Transverse colon (tissue), 4 donors: ENCODE measurements at places on chromosomes 16 and 17.

DNA sequence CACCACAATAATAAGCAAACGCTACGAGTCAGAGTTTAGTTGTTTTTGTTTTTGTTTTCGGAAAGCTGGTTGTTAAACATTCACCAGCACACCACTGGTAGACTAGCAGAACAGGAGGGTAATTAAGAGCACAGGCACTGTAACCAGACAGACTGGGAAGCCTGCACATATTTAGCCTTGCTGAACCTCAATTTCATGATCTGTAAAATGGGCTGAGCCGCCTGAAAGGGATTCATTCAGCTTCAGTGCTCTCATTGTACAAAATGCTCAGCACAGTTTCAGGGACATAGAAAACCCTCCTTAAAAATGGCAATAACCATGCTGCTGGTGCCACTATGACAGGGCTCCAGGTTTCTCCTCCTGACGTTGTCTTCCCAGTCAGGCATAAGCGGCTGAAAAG, 66.4 kb downstream of the TMEM114 start:
- DNase-seq = no peak
- H3K27me3 ChIP-seq = no peaks in the 10 kb centered on the region
- no peak overlapping the region for H3K27ac ChIP-seq
- no peak overlapping the region for H3K4me3 ChIP-seq
- H3K36me3 ChIP-seq = no peaks in the 10 kb centered on the region
- peaks cover 4% of the 10 kb centered on the region for H3K4me1 ChIP-seq

- no peaks in the 10 kb centered on the region for H3K27me3 ChIP-seq
- no peaks in the 10 kb centered on the region for H3K36me3 ChIP-seq
- H3K4me3 ChIP-seq = no peak overlapping the region
- H3K27ac ChIP-seq = peak overlapping the region; percentile 96
- peaks cover 100% of the 10 kb centered on the region for H3K4me1 ChIP-seq
Observed at GRCh38 chr17:40107522-40108174, 7.3 kb upstream of the NR1D1 start.

DNA sequence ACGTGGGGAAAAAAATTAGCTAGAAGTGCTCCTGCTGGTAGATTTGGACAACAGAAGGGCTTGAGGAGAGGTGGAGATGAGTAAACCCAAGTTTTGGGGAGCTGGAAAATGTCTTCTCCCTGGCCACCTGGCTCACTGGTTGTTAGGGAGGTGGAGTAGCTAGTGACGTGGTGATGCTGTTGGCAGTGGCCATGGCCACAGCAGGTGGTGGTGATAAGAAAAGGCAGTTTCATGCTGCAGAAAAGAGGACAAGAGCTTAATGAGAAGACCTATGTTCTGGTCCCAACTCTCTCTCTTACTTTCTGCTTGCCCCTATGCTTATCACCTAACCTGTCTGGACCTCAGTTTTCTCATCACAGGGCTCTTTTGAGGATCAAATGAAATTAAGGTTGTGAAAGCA, 223.5 kb upstream of the N4BP1 start:
- H3K27ac ChIP-seq = no peak overlapping the region

GRCh38 chr17:83178533-83179304, 99.3 kb downstream of the METRNL start:
- H3K4me3 ChIP-seq = no peak overlapping the region
- no peak overlapping the region for H3K27ac ChIP-seq
- no peaks in the 10 kb centered on the region for H3K4me1 ChIP-seq
- no peak for DNase-seq
- H3K36me3 ChIP-seq = no peaks in the 10 kb centered on the region

DNA sequence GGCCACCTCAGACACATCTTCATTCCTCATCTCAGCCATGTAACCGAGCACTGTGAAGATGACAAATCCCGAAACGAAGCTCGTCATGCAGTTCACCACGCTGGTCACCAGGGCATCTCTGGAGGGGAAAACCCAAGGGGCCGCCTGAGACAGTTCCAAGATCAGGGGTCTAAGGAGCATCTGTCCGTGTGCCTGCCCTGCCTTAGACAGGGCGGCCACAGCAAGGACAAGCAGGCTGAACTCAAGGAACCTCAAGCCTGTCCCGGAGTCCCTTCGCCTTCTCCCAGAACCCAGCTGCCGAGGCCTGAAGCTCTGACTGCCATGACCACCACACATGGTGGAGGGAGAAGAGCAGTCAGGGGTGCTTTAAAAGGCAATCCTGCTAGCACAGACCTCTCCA, 22.7 kb downstream of the SLC6A4 start:
- no peaks in the 10 kb centered on the region for H3K36me3 ChIP-seq
- H3K4me1 ChIP-seq = no peaks in the 10 kb centered on the region
- no peak for DNase-seq
- H3K27ac ChIP-seq = no peak overlapping the region
- H3K4me3 ChIP-seq = no peak overlapping the region

- no peaks in the 10 kb centered on the region for H3K27me3 ChIP-seq
- no peak overlapping the region for H3K4me3 ChIP-seq
- no peak for DNase-seq
Observed at GRCh38 chr17:28530250-28530649, 22.2 kb downstream of the UNC119 start.

DNA sequence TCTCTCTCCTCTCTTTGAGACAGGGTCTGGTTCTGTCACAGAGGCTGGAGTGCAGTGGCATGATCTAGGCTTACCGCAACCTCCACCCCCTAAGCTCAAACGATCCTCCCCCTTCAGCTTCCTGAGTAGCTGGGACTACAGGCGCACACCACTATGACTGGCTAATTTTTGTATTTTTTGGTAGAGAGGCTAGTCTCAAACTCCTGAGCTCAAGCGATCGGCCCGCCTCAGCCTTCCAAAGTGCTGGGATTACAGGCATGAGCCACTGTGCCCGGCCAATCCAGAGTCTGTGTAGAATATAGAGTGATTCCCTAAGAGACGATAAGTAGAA, 65.8 kb upstream of the RPH3AL start:
- no peak for DNase-seq
- no peaks in the 10 kb centered on the region for H3K4me1 ChIP-seq
- H3K36me3 ChIP-seq = no peaks in the 10 kb centered on the region
- H3K27me3 ChIP-seq = no peaks in the 10 kb centered on the region

- no peaks in the 10 kb centered on the region for H3K36me3 ChIP-seq
- DNase-seq = peak; percentile 73
- peaks cover 74% of the 10 kb centered on the region for H3K4me1 ChIP-seq
Observed at GRCh38 chr16:81478876-81479511, 34.4 kb downstream of the CMIP start.

- no peaks in the 10 kb centered on the region for H3K4me1 ChIP-seq
- no peak overlapping the region for H3K27ac ChIP-seq
- no peak overlapping the region for H3K4me3 ChIP-seq
- H3K27me3 ChIP-seq = no peaks in the 10 kb centered on the region
Observed at GRCh38 chr17:72545766-72546165, 424.9 kb downstream of the SOX9 start.

DNA sequence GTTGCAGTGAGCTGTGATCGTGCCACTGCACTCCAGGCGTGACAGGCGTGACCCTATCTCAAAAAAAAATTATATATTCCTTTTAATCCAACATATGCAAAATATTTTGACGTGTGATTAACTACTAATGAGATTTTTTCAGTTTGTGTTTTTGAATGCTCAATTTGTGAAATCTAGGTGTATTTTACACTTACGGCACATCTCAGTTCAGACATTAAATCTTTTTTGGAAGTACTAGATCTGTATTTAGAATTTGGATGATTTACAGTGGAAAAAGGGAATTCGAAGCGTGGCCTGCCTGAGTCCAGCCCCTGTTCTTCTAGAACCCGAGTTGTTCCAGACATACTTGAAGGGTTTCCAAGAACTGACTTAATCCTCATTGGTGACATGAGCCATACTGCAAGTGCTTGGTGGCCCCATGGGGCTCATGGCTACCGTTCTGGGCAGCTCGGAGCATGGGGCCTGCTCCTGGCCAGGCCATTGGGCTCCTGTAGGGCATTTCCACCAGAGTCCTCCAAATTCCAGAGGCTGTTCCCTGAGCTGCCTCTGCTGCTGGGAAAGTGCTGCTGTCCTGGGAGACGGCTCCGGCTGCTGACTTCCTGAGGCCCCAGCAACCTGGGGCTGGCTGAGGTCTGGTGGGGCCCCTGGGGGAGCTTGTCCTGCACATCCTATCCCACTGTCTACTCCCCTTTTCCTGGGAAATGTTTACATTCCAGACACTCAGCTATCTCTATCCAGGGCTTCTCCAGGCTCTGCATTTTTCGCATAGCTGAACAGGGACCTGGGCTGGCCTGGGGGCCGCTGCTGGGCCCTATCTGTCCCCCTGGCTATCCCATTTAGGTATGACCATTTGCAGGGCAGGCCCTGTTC, 27.2 kb downstream of the LLGL2 start:
- H3K27me3 ChIP-seq = no peaks in the 10 kb centered on the region
- DNase-seq = no peak
- H3K4me1 ChIP-seq = no peaks in the 10 kb centered on the region
- H3K4me3 ChIP-seq = no peak overlapping the region
- peak overlapping the region; percentile 1 for H3K27ac ChIP-seq

DNA sequence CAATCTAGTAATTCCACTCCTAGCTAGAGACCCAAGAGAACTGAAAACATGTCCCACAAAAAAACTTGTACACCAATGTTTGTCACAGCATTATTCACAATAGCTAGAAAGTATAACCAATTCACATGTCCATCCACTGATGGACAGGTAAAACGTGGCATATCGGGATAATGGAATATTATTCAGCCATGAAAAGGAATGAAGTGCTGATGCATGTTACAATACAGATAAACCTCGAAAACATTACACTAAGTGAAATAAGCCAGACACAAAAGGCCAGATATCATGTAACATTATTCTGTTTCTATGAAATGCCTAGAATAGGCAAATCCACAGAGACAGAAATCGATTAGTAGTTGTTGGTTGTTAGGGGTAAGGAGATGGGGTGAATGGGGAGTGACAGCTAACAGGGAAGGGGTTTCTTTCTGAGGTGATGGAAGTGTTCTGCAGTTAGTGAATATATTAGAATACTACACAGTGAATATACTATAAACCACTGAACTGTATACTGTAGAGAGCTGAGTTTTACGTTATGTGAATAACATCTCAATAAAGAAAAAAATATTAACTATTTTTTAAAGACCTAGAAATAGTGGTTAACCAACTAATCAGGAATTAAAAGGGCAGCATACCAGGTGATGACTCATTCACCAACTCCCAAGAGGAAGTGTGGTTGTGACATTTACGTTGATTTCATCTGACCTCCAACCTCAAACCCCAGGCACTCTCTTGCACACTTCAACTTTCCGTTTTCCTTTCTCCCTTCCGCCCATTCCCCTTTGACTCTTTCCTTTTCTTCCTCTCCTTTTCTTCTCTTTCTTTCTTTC, 48.6 kb downstream of the GAS7 start:
- no peak overlapping the region for H3K4me3 ChIP-seq
- no peaks in the 10 kb centered on the region for H3K27me3 ChIP-seq
- no peaks in the 10 kb centered on the region for H3K36me3 ChIP-seq
- H3K4me1 ChIP-seq = no peaks in the 10 kb centered on the region
- H3K27ac ChIP-seq = no peak overlapping the region
- DNase-seq = no peak

GRCh38 chr16:48459167-48459566, 74.0 kb upstream of the SIAH1 start:
- DNase-seq = no peak
- H3K27me3 ChIP-seq = no peaks in the 10 kb centered on the region
- peaks cover 3% of the 10 kb centered on the region for H3K4me1 ChIP-seq
- no peak overlapping the region for H3K27ac ChIP-seq

- peak overlapping the region; percentile 86 for H3K4me3 ChIP-seq
- no peak for DNase-seq
- peaks cover 27% of the 10 kb centered on the region for H3K4me1 ChIP-seq
- peak overlapping the region; percentile 96 for H3K27ac ChIP-seq
- H3K36me3 ChIP-seq = no peaks in the 10 kb centered on the region
- no peaks in the 10 kb centered on the region for H3K27me3 ChIP-seq
Observed at GRCh38 chr17:75013092-75013559, 656 bp downstream of the MRPL58 start.

DNA sequence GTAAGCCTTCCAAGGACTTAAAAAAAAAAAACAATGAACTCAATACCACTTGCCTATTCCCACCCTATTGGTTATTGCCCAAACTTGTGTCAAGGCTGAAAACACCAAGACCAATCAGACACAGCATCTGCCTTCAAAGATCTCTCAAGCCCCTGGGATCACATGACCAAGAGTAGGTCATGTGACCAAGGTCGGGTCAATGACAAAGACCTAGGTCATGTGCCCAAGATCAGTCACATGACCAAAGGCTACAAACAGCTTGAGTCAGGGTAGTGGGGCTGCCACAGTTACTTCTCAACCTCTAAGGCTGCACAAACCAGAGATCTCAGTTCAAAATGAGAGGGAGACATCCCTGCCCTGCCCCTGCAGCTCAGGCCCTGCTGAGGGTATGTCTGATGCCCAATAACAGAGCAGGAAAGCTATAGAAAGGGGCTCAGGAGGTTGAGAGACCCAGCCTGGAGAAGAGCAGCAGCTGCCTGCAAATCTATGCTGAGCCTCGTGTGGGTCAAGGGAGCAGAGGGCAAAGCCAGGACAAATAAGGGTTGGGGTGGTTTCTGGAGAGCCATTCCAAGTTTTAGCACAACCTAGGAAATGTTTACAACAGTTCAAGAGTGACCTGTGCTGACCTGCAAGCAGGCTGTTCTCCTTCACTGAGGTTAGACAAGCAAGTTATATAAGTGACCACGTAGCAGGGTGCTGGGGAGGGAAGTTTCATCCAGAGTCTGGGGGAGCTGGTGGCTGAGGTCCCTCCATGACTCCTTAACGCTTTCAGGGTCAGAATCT, 48.8 kb downstream of the PIMREG start:
- peaks cover 18% of the 10 kb centered on the region for H3K4me1 ChIP-seq
- no peaks in the 10 kb centered on the region for H3K36me3 ChIP-seq
- H3K27me3 ChIP-seq = no peaks in the 10 kb centered on the region
- H3K27ac ChIP-seq = peak overlapping the region; percentile 59
- DNase-seq = no peak
- no peak overlapping the region for H3K4me3 ChIP-seq

- no peaks in the 10 kb centered on the region for H3K36me3 ChIP-seq
- DNase-seq = no peak
- H3K4me3 ChIP-seq = no peak overlapping the region
- H3K27ac ChIP-seq = no peak overlapping the region
- no peaks in the 10 kb centered on the region for H3K27me3 ChIP-seq
Observed at GRCh38 chr16:56534847-56535383, 15.1 kb upstream of the BBS2 start.

DNA sequence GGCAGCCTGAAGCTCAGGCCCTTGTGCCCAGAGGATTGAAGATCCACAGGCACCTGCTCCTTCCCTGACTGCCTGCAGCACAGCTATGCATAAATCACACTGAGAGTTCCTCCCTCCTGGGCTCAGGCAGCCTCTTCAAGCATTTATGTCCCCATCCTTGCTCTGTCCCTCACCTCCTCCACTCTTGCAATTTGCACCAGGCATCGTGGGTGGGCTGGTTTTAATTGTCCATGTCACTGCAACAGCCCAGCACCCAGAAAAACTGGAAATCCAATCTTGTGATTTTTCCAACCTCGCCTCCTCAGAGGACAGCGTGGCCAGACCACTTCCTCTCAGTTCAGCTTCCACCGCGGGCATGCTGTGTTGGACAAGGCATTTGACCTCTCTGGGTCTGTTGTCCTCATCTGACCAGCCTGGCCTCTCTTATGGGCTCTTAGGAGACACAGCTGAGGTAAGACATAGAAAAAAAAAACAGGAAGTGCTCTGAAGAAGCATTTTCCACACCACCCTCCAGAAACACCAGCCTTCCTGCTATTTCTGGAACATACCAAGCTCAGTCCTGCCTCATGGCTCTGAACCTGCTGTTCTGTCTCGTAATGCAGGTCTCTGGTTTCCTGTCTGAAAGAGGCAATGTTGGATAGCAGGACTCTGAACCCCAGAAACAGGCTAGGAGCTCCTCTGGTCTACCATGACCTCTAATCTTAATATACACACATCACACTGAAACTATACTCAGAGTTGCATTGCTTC, 8.3 kb downstream of the TMEM114 start:
- no peak overlapping the region for H3K4me3 ChIP-seq
- no peaks in the 10 kb centered on the region for H3K36me3 ChIP-seq
- H3K27ac ChIP-seq = no peak overlapping the region
- no peaks in the 10 kb centered on the region for H3K4me1 ChIP-seq
- H3K27me3 ChIP-seq = no peaks in the 10 kb centered on the region
- DNase-seq = peak; percentile 22
